ENCODE measurements at places on chromosomes 3 and 15.

DNA sequence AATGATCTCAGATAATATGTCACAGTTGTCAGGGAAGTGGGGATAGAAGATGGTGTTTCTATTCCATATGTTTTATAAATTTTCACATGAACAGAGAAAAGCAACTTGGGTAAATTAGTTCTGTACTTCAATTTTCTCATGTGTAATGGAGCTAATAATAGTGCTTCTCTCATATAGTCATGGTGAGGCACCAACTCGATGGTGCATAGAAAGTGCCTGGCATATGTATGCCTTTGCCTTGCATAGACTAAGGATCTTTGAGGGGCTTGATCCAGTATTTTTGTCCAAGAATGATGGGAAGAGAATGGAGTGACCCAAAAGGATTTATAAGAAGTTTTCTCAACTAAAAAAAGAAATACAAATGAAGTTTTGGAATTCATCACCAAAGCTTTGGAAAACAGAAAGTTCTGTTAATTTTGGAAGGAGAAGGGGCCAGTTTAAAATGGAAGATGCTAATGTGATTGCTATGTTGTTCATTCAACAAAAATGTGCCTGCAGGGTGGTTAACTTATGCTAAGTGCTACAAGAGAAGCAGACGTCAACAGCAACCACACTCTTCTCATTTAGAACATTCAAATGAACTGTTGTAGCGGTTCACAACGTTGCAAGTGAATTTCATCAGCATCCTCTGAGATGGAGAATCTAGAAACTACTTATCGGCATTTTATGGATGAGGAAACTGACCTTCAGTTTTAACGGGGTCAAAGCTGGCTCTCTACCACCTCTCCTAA, 86.1 kb downstream of the RTP4 start:
- no peak for DNase-seq

GRCh38 chr3:133703915-133704314, 42.2 kb upstream of the TOPBP1 start:
- no peak for DNase-seq

GRCh38 chr15:68220967-68221366, 8.6 kb downstream of the CLN6 start:
- DNase-seq: no peak

DNA sequence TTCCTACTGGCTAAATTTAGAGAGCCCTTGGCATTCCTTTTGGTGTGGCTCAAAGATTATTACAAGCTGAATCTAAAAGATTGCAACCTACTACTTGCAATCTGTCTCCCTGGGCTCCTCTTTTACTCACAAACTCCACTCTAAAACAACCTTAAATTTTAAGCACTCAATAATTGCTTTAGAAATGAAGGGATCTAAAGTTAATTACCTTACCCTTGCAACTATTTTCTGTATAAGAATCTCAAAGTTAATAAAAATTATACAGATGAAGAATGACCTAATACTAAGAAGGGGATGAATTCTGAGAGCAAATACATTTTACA, 60.2 kb downstream of the ESYT3 start:
- DNase-seq: no peak

- no peak for DNase-seq
These were observed 4.0 kb downstream of the GCSAM start for GRCh38 chr3:112128843-112129727.

- DNase-seq: peak; percentile 63
These were observed 69.4 kb downstream of the FHIT start for GRCh38 chr3:61181874-61182273.

- DNase-seq: no peak
These were observed 30.9 kb downstream of the PIAS1 start for GRCh38 chr15:68085052-68085451.

- DNase-seq: no peak
These were observed 472.6 kb upstream of the NECTIN3 start for GRCh38 chr3:110598847-110599490.

DNA sequence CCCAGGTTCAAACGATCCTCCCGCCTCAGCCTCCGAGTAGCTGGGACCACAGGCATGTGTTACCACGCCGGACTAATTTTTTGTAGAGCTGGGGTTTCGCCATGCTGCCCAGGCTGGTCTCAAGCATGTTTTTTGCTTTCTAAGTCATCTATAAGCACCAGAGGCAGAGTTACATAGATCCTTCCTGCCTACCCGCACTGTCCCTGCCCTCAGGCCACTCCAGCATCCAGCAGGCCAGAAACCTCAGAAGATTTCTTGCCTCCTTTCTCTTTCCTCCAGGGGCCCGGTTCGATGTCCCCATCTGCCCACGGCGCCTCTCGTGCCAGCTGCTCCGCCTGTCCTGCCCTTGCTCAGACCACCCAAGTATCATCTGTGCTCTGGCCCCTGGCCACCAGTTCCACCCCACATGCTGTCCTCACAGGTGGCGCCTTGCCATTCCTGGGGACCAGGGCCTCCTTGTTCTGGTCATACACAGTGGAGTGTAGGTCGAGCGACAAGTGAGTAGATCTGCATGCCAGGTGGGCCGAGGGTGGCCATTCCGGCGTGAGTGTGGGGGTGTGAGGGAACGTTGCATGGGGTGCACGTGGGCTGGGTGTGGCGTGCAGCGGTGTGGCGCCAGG, 27.3 kb downstream of the KLHDC8B start:
- DNase-seq: no peak

GRCh38 chr3:42369304-42369703, 41.1 kb downstream of the LYZL4 start:
- DNase-seq: no peak

- DNase-seq: no peak
These were observed 100.5 kb downstream of the OSBPL10 start for GRCh38 chr3:31880482-31881078.

- no peak for DNase-seq
These were observed 32.7 kb downstream of the AADACL2 start for GRCh38 chr3:151766454-151766853.

DNA sequence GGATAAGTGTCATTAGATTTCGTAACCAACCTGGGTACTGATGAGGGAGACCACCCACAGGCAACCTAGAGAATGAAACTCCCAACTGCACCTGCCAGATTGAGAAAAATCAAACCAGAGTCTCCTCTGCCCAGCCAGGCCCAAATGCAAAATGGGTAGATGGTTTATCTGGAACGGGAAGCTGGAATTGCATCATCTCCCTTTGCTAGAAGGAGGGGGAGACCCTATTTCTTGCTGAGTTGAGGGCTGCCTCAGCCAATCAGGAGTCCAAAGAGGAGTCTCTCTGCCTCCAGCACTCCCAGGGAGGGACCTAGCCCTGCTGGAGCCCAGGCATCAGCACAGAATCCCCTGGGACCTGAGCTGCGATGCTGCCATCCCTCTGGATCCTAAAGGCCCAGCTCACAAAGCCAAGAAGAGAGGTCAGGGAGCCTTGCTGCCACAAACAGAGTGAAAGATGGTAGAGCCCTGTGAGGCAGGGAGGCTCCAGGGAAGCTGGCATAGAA, 8.1 kb downstream of the RMDN3 start:
- DNase-seq: no peak

DNA sequence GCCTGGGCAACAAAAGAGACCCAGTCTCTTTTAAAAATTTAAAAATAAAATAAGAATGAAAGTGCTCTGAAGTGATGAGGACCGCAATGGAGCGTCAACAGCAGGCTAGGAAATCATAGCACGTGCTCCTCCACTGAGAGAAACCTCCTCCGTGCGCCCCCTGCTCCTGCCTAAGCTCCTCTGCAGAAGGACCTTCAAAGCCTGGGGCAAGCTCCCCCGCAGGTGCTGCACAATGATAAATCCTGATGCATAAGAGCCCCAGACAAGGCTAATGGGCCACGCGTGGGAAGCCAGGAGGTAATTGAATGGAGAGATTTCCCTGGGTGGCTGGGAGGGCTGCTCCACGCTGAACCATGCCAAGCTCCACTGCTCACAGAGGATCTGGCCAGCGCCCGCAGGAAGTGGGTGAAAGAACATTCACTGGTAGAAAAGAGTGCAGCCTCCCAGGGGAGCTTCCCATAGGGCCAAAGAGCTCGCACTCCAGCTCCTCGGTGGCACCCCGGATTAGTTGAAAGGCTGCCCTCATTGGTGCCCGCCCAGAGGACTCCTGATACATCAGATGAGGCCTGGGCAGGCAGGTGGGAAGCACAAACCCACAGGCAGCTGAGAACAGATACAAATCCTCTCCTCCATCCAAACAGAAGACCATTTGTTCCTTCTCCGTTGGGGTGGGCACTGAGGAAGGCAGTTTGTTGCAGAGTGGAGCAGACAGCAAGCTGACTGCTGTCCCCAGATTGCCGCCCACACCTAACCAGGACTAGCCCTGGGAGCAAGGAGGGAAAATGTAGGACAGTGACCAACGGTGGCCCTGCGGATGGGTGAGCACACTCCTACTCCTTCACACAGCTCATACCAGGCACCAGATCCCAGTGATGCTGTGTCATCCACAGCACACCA, 52.5 kb downstream of the CPN2 start:
- DNase-seq: no peak

Measured in NCI-H524 (cell line).